ENCODE measurements at places on chromosomes 3 and 15.
A peak's percentile ranks its signal among the peaks of the same experiment; 100 is the strongest.

DNA sequence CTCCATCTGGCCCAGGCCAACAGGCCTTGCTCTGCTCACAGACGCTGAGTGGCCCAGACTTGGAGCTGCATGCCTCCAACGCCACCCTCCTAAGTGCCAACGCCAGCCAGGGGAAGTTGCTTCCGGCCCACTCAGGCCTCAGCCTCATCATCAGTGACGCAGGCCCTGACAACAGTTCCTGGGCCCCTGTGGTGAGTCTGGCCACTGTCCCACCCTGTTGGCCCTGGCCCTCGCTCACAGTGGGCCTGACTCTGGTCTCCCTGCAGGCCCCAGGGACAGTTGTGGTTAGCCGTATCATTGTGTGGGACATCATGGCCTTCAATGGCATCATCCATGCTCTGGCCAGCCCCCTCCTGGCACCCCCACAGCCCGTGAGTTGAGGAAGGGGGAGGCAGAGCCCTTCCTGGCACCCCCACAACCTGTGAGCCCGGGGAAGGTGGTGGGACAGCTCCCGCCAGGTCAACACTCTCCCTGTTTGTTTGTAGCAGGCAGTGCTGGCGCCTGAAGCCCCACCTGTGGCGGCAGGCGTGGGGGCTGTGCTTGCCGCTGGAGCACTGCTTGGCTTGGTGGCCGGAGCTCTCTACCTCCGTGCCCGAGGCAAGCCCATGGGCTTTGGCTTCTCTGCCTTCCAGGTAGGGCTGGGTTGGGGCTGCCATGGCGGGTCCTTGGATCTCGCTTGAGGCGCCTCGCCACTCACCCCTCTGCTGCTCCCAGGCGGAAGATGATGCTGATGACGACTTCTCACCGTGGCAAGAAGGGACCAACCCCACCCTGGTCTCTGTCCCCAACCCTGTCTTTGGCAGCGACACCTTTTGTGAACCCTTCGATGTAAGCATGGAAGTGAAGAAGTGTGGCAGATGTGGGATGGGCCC, 10.0 kb downstream of the NT5DC2 start:
- peaks cover 10% of the 10 kb centered on the region for H3K36me3 ChIP-seq
- H3K4me1 ChIP-seq, result peaks cover 4% of the 10 kb centered on the region
- H3K27ac ChIP-seq, result no peak overlapping the region
- H3K4me3 ChIP-seq, result no peak overlapping the region
- no peak for DNase-seq
- no peaks in the 10 kb centered on the region for H3K27me3 ChIP-seq

GRCh38 chr3:158991146-158991705, 189.4 kb downstream of the MFSD1 start:
- peaks cover 3% of the 10 kb centered on the region for H3K4me1 ChIP-seq
- no peak overlapping the region for H3K27ac ChIP-seq
- DNase-seq, result no peak
- H3K4me3 ChIP-seq, result no peak overlapping the region
- H3K36me3 ChIP-seq, result no peaks in the 10 kb centered on the region

DNA sequence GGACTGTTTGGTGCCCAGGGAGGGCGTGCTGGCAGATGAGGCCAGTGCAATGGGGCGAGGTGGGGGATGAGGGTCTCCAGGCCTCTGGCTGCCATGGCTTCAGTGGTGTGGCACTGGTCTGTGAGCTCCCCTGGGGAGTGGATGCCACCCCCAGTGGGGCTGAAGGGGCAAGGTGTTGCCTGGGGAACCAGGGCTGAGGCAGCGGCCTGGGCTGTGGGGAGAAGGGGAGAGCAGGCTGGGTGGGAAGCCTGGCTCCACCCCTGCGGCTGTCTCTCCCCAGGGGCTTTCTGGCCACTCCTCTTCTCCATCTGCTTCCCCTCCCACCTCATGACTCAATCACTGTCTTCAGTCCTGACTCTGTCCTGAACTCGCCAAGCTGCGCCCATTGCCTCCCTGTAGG, 88.4 kb upstream of the TLE3 start:
- H3K36me3 ChIP-seq, result no peaks in the 10 kb centered on the region
- H3K4me3 ChIP-seq, result no peak overlapping the region
- DNase-seq, result no peak
- H3K27ac ChIP-seq, result peak overlapping the region; percentile 54

DNA sequence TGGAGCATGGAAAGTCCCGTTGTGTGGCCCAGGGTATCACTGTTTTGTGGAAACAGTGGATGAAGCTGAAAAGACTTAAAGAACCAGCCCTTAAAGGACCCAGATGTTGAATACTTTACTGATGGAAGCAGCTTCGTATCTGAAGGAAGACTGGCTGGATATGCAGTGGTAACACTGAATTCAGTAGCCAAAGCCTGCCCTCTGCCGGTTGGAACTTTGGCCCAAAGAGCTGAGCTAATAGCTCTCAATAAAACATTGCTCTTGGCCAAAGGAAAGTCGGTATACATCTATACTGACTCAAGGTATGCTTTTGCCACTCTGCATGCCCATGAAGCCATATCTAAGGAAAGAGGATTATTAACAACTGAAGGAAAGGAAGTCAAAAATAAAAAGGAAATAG, 885.4 kb downstream of the PDCD6IP start:
- no peaks in the 10 kb centered on the region for H3K4me1 ChIP-seq
- H3K27me3 ChIP-seq, result peaks cover 3% of the 10 kb centered on the region
- no peaks in the 10 kb centered on the region for H3K36me3 ChIP-seq
- H3K27ac ChIP-seq, result no peak overlapping the region
- DNase-seq, result no peak

DNA sequence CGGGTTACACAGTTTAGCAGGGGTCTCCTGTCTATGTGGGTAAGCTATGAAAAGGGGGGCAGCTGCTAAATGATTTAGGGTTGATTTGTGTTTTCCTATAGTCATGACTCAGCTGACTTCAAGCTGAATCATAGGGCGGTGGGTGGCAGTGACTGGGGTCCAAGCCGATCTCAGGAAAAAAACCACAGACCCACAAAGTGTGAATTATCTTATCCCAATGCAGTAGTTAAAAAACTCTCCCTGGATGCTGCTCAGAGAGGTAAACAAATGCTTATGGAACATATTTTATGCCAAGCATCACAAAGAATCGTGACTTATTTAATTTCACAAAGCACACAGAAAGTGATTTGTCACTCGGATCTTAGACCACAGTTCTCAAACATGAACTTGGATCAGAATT, 18.4 kb upstream of the TOPAZ1 start:
- no peak for DNase-seq
- no peak overlapping the region for H3K4me3 ChIP-seq
- peaks cover 36% of the 10 kb centered on the region for H3K27me3 ChIP-seq

DNA sequence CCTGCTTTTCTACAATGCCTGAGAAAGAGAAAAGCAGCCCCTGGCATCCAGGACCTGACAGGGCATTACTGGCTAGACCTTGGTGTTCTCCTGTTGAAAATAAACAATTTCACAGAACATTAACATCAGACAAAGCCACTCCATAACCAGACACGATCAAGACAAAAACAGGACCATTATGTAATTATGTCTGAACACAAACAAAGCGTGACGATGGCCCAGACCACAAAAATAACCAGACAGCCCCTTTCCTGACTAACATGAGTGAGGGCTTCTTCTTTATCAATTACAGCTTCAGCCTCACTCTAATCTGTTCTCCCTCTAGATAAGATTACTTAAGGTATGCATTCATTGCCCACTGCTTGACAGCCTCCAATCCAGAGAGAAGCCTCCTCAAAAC, 172.7 kb upstream of the LMCD1 start:
- DNase-seq, result no peak
- no peak overlapping the region for H3K27ac ChIP-seq
- H3K36me3 ChIP-seq, result no peaks in the 10 kb centered on the region
- peaks cover 11% of the 10 kb centered on the region for H3K4me1 ChIP-seq
- no peaks in the 10 kb centered on the region for H3K27me3 ChIP-seq
- H3K4me3 ChIP-seq, result no peak overlapping the region

GRCh38 chr3:42613462-42613861, 13.0 kb downstream of the NKTR start:
- peaks cover 19% of the 10 kb centered on the region for H3K4me1 ChIP-seq
- no peak overlapping the region for H3K27ac ChIP-seq
- H3K27me3 ChIP-seq, result no peaks in the 10 kb centered on the region
- peaks cover 4% of the 10 kb centered on the region for H3K36me3 ChIP-seq
- no peak for DNase-seq

Data from type B pancreatic cell (in vitro differentiated cells).